ENCODE measurements at places on chromosomes 2 and 18.

GRCh38 chr18:13136056-13136903, 82.3 kb upstream of the LDLRAD4 start:
- peak; percentile 71 for DNase-seq

GRCh38 chr2:100655936-100656534, 93.2 kb downstream of the PDCL3 start:
- peak; percentile 79 for DNase-seq

DNA sequence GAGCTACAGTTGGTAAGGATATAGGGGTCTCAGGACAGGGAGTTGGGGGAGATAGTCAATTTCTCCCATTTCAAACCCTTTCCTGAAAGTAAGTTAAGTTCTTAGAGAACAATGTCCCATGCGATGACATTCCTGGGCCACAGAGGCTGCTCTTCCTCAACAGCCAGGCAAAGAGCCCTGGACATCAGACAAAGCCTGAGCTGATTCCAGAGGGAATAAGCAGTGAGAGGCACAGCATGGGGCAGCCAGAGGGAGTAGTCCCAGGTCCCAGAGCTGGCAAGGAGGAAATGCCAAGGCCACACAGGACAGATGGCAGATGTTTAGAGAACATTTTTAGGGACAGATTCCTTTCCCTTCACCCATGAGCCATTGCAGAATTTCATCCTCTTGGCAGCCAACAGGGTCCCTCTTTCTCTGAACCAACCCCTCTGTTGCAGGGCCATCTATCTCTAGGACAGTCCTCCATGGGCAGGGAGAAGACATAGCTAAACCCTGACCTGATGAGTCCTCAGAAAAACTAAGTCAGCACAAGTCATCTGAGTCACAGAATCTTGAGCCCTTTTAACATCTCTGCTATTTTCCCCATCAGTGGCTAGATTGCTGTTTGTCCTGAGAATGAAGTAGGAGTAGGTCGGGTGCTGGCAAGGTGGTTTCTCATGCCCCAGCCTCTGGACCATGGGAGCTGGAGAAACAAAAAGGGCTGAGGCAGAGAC, 81.6 kb upstream of the STPG4 start:
- DNase-seq, result no peak

DNA sequence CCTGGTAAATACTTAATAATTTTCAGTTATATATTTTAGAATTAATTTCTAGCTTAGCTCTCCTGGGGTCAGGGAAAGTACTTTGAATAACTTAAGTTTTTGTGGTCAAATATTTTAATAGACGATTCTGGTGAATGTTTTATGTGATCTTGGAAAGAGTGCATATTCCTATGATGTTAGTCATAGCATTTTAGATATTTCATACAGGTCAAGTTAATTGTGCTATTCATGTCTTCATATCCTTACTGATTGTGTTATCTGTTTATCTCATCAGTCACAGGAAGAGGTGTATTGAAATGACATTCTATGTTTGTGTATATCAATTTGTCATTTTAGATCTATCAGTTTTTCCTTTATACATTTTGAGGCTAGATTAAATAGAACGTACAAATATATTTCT, 576.2 kb downstream of the CPS1 start:
- no peak for DNase-seq

Measured in pancreas (tissue), 10 donors.